ENCODE measurements at places on chromosomes 2 and 18.

- no peak for DNase-seq
Observed at GRCh38 chr2:215052404-215052803, 86.0 kb downstream of the ABCA12 start.

DNA sequence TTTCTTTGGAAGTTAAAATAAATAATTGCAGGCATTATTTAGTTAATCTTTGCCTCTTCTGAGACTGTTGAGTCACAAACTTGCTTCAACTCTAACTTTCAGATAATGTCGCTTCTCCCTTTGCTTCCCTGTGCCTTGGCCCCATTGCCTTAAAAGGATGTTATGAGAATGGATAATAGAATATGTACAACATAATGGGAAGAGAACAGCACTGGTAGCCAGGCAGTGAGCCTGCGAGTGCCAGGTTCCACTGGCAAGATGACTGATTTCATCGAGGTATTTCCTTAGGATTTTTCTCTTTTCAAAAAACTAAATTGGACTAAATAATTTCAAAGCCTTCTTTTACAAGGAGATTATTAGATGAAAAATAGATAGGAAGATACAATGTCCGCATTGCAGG is 420.9 kb downstream of the TGIF1 start:
- DNase-seq = no peak

GRCh38 chr2:72181616-72182015 is 34.0 kb upstream of the CYP26B1 start:
- DNase-seq = no peak

GRCh38 chr2:71786291-71787107 is 333.1 kb downstream of the DYSF start:
- no peak for DNase-seq

GRCh38 chr2:10919410-10919770 is 7.7 kb downstream of the KCNF1 start:
- DNase-seq = no peak

GRCh38 chr2:205582366-205582765 is 99.9 kb upstream of the NRP2 start:
- DNase-seq = no peak

- DNase-seq = peak; percentile 17
Observed at GRCh38 chr2:174682007-174682577, 82.2 kb downstream of the CHRNA1 start.

DNA sequence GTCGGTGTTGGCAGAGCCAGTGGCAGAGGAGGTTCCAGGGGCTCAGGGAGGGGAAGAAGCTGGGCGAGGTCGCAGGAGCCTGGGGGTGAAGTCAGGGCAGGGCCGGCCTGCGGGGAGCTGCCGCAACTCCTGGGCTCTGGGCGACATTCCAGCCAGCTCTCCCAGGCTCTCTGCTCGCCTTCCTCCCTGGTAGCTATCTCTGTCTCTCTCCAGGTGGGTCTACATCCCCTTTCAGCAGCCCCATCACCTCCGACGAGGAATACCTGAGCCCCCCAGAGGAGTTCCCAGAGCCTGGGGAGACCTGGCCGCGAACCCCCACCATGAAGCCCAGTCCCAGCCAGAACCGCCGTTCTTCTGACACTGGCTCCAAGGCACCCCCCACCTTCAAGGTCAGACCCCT is 27.0 kb downstream of the SPEG start:
- DNase-seq = no peak

- DNase-seq = no peak
Observed at GRCh38 chr2:207734636-207735512, 23.4 kb downstream of the CCNYL1 start.

GRCh38 chr2:223046470-223047040 is 5.4 kb upstream of the KCNE4 start:
- DNase-seq = no peak

- DNase-seq = no peak
Observed at GRCh38 chr2:96926236-96926635, 56.4 kb upstream of the SEMA4C start.

DNA sequence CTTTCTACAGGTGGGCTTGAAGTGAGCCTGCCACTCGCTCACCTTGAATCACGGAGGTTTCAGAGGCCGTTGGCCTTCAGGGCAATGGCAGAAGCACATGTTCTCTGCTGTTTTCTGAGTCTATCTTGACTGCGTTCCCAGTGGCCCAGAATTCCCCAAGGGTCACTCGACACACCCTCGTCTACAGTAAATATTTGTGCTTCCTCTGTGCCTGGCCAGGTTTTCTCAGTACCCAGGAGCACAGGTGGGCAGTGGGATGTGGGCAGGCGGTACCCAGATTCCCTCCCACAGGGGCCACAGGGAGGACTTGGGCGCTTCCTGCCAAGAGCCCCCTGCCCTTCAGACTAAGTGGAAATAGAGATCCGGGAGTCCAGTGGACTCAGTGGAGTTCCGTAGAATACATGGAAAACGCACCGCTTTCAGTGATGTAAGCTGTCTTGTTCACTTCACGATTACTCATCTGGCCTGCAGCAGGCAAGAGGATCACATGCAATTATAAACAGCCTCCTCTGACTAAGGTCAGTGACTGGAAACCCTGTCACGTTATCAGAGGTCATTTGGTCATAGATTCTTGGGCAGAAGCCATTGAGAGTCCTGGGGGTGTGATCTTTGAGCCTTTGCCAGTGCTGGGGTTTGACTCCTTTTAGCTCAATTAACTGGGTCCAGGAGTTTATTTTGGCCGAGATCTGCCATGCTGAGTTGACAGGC is 179.8 kb downstream of the NEDD4L start:
- DNase-seq = no peak

DNA sequence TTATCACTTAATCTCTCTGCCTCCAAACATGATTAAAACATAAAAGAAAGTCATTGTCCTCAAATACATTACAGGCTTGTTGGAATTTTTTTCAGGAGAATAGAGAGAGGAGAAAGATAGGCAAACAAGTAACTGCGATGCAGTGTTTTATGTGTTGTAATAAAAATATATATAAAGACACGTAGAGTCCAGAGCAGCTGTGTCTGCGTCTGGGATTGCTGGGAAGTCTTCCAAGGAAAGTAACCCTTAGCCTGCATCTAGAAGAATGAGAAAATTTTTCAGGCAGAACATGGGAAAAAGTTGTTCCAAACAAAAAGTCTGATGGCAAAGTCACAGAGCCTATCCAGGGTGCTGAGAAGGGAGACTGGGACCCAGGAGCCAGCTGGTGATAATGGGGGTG is 91.8 kb upstream of the ST6GAL2 start:
- DNase-seq = no peak

DNA sequence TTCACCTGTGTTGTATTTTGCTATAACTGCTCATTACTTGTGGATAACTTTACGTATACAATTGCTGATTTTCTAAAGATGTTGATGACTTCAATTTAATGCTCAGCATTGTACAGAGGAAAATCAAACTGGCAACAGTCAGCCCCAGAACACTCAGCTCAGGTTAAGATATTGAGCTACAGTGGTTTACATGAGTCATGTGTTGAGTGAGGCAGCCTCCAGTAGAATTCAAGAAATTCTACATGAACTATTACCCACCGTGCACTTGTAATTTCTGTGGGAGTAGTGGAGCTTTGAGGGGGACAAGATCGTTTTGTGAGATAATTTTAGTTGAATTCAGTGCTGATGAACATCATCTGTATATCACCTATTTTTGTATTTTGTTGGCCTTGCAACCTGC is 292.3 kb downstream of the ALPK2 start:
- no peak for DNase-seq

DNA sequence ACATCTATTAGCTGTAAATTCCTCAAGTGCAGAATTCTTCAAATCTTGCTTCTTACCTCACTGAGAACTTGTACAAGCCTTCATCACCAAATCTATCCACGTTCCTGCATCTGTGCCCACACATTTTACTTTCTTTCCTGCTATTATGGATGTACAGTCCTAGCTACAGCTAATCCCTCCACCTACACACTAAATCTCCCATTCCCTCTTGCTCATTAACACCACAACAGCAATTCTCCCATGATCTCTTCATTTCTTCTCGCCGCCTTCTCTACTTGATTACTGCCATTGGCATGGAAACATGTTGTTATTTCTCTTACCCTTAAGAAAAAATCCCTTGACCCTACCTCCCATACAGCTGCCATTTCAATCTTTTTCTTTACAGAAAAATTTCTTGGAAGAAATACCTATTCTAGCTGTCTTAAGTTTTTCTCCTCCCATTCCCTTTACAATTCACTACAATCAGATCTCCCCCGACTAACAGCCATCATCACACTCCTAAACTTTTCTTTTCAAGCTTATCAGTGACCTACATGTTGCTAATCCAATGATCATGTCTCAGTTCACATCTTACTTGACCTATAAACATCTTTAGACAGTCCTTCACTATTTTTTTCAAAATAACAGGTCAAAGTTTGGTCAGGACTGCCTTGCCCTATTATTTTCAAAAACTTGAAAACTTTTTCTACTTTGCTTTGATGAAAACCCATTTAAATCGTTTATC is 41.0 kb downstream of the ROCK2 start:
- DNase-seq = no peak

DNA sequence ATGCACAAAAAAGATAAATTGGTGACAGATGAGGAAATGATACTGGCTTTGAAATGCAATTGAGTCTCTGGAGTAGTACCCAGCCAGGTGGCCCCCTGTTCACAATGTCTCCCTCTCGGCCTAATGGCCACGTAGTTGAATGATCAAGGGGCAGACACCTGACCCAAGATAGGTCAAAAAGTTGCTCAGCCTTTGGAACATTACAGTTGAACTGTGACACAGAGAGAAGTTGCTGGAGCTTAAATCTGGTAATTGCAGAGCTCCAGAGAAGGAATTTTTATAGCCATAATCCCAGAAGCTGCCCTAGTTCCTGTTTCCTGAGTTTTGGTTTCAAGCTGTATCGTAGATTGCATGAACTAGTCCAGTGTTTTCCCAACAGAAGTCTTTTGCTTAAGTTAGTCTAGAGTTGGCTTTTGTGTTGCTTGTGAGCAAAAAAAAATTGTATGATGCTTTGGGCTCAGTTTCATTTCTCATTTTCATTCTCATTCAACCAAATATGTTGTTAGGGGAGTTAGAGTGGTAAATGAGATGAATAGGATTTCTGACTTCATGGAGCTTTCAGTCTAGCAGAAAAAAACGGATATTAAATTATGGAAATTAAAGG is 117.9 kb downstream of the CSRNP3 start:
- DNase-seq = no peak

- DNase-seq = no peak
Observed at GRCh38 chr2:227115761-227116160, 48.2 kb downstream of the COL4A4 start.

- DNase-seq = no peak
Observed at GRCh38 chr18:54843314-54843713, 15.0 kb downstream of the RAB27B start.

GRCh38 chr2:120609826-120610395 is 125.8 kb upstream of the GLI2 start:
- DNase-seq = no peak

GRCh38 chr2:38146275-38146906 is 70.4 kb upstream of the CYP1B1 start:
- DNase-seq = no peak

DNA sequence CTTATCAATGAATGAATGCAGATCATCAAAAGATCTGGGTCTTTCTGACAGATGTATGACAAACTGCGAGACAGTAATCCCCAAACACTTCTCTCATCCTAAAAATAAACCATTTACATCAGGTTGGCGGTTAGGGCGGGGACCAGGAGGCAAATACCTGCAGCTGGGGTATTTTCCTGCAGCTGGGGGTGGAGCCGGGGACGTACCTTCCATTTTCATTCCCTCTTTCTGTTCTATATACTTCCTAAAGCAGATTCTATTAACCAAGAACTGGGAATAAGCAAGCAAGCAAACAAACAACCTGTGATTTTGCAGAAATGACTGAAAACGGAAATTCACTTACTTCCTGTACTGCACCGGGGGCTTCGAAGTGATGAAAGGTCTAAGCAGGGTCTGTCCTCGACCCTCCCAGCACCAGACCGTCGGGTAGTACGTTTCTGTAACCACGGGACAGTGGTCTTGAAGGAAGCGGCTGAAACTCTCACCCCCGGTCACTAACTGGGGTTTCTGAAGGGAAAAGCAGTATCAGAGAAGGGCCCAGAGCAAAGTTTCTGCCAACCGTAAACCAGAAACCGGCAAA is 1.2 kb downstream of the ABHD3 start:
- DNase-seq = no peak

DNA sequence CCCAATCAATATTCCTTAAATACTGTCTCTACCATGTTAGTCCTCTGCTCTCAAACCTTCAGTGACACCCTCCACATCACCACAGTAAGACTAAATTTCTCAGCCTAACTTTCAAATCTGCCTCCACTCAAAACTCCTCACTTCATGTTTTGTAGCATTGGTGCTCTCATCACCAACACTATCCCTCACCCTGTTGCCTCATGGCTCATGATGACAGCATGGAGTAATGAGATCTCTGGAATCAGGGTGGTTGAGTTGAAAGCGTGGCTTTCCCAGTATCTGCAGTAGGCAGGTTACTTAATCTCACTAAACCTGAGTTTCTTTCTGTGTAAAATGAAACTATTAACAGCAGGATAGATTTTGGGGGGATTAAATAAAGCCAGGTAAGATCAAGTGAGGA is 621.4 kb downstream of the NYAP2 start:
- DNase-seq = no peak

- DNase-seq = no peak
Observed at GRCh38 chr2:64586883-64587481, 62.9 kb downstream of the AFTPH start.

DNA sequence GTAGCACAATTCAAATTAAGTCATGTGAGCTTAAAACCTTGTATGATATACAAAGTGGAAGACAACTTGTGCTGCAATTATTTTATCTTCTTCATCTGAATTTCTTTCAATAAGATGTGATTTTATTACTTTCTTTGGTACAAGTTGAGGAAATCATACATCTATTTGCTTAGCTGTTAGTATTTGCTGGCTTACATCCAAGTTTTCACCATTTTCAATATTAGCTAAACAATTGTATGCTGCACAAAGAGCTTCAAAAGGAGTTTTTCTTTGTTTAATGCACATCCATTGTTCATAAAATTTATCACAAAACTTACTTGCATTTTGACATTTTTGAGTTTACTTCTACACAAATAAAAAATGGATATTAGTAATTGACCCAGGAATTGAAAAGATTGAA is 40.9 kb downstream of the SCN9A start:
- no peak for DNase-seq

DNA sequence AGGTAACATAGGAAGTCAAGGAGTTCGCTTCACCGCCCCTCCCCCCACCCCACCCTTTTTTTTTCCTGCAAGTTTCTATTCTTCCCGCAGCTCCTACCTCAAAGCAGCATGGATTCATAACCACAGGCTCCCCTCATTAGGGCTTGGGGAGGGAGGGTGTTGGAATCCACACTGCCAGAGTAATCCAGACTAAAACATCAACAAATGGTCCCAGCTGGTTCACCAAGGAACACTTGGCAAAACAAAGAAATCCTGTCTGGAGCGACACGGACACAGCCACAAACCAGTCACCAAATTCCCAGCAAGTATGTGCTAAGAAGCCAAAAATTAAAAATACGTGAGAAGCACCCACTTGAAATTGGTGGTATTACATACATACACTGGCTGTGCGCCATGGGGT is 106.9 kb upstream of the PPP1CB start:
- no peak for DNase-seq

GRCh38 chr2:166361351-166362153 is 14.2 kb downstream of the SCN9A start:
- no peak for DNase-seq
